ENCODE measurements at places on chromosomes 2 and 18.

DNA sequence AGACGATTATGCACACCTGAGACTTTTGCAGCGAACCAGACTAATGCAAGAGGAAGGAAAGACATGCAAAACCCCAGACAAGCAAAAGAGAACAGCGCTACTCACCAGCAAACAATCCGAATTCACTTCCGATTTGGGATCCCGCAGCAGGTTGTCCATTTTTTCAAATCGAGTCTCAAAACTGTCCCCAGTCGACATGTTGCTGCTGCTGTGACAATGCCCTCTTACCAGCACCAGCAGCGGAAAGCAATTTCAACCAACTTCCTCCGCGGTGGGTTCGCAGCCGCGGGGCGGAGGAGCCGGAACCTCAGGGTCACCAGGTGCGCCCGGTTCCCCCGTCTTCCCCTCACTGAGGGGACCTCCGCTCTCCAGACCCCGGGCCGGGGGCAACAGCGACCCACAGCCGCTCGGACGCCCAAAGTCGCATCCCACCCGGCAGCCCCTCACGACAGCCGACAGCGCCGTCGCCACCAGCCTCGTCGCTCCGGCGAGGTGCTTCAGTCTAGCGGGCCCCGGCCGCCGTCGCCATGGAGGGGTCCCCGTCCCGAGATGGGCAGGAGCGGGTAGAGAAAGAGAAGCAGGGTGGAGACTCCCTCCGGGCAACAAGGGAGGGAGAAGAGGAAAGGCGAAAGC, 784 bp downstream of the ROCK1 start:
- DNase-seq: peak; percentile 74

DNA sequence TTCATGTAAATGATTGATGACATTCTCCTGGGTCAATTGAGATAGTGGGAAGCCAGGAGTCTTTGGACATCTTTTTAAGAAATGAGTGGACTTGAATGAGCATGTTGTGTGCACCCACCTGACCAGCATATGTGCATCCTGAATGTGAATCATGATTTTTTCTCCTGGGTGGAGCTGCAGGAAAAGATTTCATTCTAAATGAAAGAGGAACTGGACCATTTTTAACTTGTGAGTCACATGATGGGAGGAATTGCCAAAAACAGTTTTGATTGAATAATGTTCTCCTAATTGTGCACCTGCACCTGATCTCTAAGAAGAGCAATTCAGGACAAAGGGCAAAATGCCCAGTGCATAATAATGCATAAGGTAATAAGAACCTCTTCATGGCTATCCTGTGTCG, 32.3 kb downstream of the COPS8 start:
- no peak for DNase-seq

DNA sequence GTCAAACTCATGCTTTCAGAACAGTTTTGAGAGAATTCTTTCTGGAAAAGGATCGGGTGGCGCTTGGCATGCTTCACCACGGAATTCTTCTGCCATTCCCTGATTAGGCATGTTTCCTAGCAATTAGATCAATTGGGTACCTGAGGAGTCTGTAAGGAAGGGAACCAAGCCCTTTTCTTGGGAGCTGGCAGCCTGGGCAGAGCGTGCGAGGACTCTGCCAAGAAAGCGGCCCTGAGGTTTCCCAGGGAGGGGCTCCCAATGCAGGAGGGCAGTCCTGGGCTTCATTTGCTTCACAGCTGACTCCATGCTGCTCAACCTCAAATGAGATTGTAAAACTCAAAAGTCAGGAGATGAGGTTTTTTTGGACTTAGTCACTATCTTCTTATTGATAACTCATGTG, 60.3 kb downstream of the MYCN start:
- no peak for DNase-seq

DNA sequence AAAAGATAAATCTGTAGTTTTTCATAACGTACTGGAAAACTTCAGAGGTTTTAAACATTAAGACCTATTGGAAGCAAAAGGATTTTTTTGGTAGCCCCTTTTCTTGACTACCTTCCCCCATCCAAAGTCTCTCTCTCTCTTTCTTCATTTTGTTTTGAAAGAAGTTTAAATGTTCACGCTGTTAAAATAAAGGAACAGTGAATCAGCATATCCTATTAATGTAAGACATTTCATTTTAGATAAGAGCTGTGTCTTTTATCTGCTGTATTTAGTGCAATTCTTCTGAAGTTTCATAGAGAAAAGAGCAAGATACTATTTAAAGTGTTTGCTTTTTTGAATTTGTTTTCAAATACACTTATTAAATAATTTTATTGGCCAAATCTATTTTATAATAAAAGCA, 205.5 kb upstream of the POU3F3 start:
- DNase-seq: no peak

DNA sequence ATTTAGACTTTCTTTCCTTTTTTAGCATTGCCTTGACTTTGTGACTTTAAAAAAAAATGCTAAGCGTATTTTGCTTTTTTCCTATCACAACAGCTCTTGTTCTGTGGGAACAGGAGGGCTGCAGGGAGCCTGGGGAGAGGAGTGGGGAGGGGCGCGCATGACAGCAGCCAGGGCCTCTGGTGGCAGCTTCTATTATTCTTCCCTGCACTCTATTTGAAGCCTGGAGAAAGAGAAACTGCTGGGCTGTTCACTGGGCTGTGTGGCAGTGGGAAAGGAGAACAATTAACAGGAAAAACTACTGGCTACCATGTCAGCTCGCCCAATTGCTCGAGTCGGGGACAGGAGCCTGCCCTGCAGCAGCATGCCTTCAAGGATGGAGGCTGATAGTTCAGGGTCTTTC, 119.0 kb upstream of the ZBTB14 start:
- DNase-seq: no peak

GRCh38 chr2:119255760-119256581, 32.3 kb downstream of the STEAP3 start:
- no peak for DNase-seq

- DNase-seq: no peak
Observed at GRCh38 chr18:31143025-31143424, 19.6 kb downstream of the DSC1 start.

DNA sequence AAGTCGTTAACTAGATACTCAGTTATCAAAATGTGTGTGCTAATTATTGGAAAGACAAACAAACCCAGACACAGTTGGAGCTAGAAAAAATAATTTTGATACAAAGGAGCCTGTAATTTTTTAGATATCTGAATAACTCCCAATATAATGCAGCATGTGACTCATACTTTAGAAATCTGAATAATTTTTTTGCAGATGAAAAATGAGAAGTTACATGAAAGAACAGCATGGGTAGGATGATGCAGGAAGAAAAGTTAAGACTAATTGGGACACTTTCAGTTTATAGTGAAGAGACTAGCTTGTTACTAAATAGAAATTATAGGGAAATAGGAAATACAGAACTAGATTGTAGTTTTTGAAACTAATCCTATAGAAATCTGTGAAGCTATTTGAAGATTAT, 945.8 kb downstream of the CBLN2 start:
- DNase-seq: no peak

- no peak for DNase-seq
Observed at GRCh38 chr2:181456660-181457120, 496 bp upstream of the ITGA4 start.

DNA sequence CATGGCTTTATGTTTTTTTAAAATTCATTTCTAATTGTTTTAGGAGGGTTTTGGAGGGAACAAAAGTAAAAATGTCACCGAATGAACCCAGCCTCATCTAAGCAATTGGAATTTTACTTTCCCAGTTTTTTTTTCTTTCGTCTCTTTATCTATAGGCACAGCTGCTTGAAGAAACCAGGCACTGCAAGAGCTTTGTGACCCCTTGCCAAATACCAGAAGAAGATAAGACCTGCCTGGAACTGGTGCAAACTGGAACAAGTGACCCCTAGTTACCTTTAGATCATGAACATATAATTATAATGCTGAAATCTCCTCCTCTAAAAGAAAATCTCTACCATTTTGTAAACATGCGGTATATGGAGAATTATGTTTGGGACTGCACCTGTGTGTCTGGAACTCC, 100.9 kb downstream of the TSN start:
- no peak for DNase-seq

DNA sequence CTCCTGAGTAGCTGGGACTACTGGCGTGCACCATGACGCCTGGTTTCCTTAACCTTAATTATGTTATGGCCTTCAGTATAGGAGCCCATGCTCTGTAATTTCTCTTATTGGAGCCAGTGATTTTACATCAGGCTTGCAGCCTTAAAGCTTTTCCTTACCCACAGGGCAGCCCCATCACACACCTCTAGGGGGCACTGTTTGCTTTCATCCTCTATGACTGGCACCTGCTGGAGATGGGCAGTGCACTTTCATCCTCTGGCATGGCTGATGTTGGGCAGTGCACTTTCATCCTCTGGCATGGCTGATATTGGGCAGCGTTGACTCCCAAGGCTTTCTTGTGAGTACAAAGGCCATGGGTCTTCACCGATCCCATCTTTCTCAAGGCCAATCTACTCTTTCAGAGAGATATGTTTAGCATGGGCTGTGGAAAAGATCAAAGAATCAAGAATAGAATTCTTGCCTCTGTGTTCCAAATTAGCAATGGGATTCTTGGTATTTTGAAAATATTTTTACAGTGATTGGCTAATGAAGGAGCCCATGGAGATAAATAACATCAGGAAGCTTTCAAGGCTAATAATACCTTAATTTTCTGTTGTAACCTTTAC, 80.7 kb upstream of the MEX3C start:
- DNase-seq: peak; percentile 21

DNA sequence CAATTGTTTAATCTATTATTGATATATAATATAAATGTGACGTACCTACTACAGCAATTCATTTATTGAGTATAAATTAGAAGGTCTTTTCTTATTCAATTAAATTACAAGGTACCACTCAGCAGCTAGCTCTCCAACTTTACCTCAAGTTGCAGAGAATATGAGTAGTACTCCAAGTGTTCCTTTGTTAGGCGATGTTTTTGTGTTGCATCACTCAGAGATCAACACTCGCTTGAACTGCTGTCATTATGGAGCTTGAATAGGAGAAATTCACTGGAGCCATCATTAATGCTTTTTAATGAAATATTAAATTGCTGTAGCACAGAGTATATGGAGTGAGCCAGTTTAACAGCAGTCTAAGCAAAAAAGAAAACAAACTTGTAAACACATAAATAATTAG, 320.0 kb downstream of the FSIP2 start:
- DNase-seq: no peak

DNA sequence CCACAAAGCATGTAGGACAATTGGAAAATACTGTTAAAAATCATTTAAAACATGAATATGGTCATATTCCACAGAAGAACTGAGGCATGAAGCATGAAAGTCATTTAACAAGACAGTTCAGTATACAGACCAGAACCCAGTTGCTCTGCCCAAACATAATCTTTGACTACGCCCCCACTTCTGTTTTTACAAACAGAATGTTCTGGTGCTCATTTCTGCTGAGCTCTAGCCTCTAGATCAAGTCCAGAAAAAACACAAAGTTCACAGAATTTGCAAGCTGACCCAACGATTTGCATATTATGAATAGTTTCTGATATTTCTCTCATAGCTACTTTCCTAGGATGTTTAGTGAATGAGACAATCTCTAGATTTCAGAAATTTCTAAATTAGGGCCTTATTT, 424.9 kb downstream of the PID1 start:
- DNase-seq: no peak

DNA sequence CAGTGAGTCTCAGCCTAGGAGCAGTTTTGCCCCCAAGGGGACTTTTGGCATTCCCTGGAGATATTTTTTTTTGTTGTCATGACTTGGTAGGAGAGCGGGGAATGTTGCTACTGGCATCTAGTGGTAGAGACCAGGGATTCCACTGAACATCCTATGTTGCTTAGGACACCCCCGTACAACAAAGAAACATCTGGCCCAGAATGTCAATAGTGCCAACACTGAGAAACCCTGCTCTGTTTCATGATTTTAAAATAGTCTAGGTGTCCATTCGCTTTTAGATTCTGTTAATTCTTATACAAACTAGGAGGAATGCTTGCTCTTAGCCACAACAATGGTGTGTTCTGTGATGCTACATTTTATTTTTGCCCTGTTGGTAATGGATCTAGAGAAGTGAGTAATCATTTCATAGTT, 225.8 kb upstream of the SIX3 start:
- DNase-seq: no peak

DNA sequence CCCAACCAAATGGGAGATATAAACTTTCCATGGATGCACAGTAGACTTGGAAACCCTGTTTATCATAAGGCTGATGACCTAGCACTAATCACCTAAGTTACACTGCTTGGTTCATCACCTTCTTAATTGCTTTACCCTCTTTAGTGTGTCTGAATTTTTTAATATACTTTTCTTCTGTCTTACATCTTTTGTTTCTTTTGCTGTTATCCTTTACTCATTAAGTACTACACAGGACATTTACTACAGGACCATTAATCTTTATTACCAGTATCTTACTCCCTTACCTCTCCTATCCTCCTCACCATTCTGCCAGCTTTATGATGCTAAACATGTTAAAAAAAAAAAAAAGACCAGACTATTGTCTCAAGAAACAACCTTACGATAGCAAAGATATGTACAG, 333.6 kb downstream of the KIAA1328 start:
- DNase-seq: no peak

- no peak for DNase-seq
Observed at GRCh38 chr2:234880551-234881211, 71.1 kb upstream of the SH3BP4 start.

DNA sequence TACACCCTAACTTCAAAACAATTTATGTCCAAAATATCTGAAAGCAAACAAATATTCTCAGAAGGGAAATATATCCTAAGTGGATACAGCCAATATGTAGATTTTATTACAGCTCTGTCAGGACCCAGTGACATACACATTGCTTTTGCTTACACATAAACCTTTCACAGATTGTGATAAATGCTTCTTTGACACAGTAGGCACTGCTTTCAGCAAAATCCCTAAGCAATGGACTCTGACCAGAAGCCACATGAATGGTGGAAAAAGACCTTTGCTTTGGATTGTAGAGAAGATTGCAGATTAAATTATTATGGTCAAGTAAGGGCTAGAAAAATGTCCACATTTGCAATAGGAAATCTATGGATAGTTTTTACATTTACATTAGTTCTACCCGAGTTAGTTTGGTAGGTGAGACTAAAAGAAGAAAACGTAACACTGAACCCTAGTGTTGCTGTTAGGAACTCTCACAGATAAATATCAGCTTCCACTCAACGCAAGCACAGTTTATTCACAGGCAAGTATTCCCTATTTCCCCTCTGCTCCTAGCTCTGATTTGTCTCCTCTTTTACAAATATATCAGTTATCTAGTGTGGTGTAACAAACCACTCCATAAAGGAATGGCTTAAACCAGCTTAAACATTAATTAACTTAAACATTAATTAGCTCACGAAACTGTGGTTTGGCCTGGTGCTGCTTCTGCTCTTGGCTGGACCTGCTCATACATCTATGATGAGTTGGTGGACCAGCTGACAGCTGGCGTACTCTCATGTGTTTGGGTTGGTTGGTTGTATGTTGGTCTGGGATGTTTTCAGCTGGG, 23.6 kb upstream of the SERPINE2 start:
- DNase-seq: peak; percentile 66

DNA sequence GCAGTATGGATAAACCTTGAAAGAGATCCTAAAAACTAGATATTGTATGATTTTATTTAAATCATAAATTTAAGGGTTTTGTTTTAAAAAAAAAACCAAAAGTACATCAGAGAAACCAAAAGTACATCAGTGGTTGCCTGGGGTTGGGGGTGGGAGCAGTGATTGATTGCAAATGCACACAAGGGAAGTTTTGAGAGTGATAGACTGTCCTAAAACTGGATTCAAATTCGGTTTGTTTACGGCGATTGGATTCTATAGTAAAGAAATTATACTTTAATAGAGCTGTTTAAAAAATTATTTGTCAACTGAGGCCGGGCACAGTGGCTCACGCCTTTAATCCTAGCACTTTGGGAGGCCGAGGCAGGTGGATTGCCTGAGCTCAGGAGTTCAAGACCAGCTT, 179.8 kb downstream of the METTL4 start:
- no peak for DNase-seq

GRCh38 chr2:137155356-137156104, 390.2 kb downstream of the THSD7B start:
- no peak for DNase-seq
